ENCODE measurements at places on chromosomes 7 and 10. TPM values are rescaled to one million over a fixed set of nuclear protein-coding genes. Genes with fewer than 3 reads are reported as not detected.
A peak's percentile ranks its signal among the peaks of the same experiment; 100 is the strongest.

DNA sequence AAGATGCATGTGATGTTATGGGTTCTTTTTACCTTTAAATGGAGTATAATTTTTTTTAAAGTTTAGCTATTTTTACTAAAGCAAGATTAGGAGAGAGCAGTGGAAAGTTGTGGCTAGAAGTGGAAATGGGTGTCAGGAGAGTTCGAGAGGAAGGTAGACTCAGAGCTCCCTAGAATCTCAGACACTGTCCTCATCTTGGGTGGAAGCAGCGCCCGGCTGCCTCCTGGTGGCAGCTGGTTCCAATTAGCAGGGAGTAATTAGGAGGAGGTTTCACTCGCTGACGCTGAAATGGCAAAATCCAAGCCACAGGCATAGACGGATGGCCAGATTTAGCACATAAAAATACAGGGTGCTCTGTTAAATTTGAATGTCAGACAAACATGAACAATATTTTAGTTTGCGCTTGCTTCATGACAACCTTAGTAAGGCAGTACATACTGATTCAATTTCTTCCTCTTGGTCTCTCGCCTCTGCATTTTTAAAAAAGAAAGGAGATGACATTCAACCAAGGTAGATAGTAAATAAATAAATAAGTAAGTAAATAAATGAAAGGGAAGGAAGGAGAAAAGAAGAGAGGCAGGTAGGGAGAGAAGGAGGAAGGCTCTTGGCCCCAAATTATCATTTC lies 58.5 kb downstream of the LGI1 start:
- peak; percentile 27 for DNase-seq

GRCh38 chr10:85993840-85994507 lies 372.6 kb downstream of the GRID1 start:
- DNase-seq: no peak

GRCh38 chr10:58026036-58026435 lies 241.7 kb downstream of the IPMK start:
- DNase-seq: no peak

DNA sequence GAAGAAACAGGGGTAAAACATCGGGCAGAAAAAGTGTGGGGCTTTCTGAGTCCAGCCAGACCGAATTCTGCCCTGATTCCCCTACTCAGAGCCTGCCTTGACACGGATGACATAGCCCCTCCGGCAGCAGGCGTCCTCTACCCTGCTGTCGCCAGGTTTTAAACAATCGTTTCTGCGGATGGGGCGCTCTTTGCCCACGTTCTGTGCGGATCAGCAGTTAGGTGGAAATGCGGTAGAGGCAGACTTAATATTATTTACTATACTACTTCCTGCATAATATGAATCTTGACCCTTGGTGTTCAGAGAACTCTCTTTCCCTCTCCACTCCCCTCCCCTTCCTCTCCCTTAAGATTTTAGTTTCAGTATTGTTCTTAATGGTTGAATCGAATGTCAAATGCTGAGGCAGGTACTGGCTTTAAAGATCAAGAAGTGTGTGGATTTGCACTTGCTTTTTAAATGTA lies 2.4 kb downstream of the GATA3 start:
- peak; percentile 60 for DNase-seq

Gene MYO1G
- total RNA-seq: 414 TPM

DNA sequence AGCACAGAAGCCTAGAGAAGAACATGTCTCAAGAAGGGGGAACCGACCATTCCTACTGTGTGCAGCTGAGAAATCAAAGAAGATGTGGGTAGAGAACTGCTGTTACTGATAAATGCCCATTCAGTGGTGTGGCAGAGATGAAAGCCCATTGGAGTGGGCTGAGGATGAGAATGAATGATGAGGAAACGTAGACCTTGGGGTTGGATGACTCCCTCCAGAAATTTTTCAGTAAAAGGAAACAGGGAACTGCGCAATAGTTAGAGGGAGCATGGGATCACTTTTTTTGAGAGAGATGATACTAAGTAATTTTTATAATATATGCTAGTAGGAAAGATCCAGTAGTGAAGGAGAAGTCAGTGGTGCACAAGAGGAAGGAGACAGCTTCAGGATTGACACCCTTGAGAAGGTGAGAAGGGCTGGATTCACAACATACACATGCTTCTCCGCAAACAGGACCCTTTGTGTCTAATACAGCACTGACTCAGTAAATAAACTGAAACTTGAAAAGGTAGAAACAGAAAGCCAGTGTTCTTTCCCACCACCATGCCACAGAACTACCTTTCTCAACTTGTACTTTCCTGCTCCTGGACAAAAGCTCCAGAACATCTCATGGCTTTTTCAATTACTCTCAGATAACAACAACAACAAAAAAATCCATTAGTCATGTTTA lies 104.7 kb upstream of the IL6 start:
- DNase-seq: no peak

Gene SLC13A1
- not detected for total RNA-seq

Gene PODXL
- 1.5 TPM for total RNA-seq

DNA sequence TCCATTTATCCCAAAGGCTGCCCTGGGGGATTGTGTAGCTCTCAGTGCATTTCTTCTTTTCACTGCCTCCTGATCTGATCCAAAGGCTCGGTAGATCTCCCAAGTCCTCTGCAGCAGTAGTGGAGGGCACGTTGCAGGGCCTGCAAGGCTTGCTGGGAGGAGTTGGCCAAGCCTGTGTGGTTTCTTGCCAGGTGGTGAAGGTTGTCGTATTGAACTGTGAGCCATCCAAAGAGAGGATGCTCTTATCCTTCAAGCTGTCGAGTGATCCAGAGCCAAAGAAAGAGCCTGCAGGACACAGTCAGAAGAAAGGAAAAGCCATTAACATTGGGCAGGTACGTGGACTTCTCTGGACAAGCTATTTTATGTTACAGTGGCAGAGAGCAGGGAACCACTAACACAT lies 21.2 kb downstream of the PDCD11 start:
- no peak for DNase-seq

GRCh38 chr7:141333459-141333858 lies 217.8 kb upstream of the AGK start:
- no peak for DNase-seq

Gene CLDN4
- total RNA-seq: 0.27 TPM

Gene CAMK2B
- not detected for total RNA-seq

Gene IL15RA
- 16.5 TPM for total RNA-seq

GRCh38 chr7:66258409-66258808 lies 53.3 kb downstream of the TPST1 start:
- DNase-seq: no peak

DNA sequence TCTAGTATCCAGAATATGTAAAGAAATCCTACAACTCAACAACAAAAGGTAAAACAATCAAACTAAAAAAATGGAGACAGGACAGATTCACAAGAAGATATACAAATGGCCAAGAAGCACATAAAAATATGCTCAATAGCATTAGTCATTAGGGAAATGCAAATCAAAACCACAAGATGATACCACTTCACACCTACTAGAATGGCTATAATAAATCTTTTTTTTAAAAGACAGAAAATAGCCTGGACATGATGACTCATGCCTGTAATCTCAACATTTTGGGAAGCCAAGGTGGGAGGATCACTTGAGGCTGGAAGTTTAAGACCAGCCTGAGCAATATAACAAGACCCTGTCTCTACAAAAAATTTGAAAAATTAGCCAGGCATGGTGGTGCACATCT lies 27.9 kb upstream of the CHCHD3 start:
- DNase-seq: no peak

DNA sequence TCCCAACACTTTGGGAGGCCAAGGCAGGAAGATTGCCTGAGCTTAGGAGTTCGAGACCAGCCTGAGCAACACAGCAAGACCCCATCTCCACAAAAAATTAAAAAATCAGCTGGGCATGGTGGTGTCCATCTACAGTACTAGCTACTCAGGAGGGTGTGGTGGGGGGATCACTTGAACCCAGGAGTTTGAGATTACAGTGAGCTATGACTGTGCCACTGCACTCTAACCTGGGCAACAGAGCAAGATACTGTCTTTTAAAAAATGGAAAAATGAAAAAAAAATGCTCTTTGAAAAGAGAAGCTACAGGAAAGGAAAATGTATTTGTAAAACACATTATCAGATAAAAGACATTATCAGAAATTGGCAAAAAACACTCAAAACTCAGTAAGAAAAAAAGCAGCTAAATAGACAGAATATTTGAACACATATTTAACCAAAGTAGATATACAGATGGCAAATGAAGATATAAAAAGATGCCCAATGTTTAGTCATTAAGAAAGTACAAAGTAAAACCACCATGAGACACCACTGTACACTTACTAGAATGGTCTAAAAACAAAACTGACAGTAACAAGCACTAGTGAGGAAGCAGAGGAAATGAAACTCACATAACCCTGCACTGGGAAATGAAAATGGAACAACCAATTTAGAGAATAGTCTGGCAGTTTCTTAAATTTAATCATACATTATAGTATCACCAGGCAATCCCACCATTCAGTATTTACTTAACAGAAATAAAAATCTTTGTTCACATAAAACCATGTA lies 40.5 kb downstream of the NRBF2 start:
- DNase-seq: no peak

- DNase-seq: no peak
Measured at GRCh38 chr10:29709484-29710002, 74.8 kb upstream of the SVIL start.

DNA sequence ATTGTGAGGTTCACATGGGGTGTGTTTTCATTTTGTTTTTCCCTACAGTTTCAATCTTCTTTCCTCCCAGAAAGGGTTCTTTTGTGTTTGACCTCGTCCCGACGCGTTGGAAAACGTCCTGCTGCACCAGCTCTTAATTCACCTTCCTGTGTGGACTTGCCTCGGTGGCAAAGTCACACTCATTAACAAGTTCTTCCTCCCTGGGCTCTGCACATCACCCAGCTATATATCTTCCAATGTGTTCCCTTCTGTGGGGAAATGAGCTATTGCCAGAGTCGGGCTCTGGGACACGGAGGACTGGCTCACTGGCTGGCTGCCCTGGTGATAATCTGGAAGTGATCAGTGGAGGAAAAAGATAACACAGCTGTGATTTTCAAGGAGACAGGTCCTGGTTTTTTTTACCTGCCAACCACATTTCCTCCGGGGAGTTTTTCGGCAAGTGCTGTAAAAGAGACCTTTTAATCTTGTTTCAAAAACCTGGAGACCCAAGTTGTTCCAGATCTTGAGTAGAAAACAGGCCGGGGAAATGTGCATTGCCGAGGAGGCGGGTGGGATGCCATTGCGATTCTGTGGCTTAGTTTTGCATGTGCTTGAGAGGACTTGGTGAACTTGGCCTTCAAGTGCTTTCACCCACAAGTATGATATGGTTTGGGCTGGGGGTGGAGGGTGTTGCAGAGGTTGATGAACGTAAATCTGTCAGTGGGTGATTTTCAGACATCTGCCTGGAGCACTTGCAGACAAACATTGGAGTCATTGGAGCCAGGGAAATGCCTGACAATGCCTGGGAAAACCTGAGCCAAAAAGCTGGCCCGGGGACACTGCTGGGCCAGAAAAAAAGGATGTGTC lies 96.5 kb upstream of the CREB5 start:
- DNase-seq: no peak

Data from activated CD4-positive, alpha-beta T cell treated with anti-CD3 and anti-CD28 coated beads, Interleukin-2, amount 10 ng/mL, durations not matched to agents 7 days and 5 days (primary cell).